GM23338 (cell line): ENCODE measurements at places on chromosomes 7 and 10. TPM values are rescaled to one million over a fixed set of nuclear protein-coding genes. Genes with fewer than 3 reads are reported as not detected.
A peak's percentile ranks its signal among the peaks of the same experiment; 100 is the strongest.

- no peak for DNase-seq
- H3K36me3 ChIP-seq: no peaks in the 10 kb centered on the region
- no peak overlapping the region for H3K4me3 ChIP-seq
- no peak overlapping the region for H3K27ac ChIP-seq
- H3K27me3 ChIP-seq: no peaks in the 10 kb centered on the region
Measured at GRCh38 chr7:147452816-147453215, 1137.8 kb upstream of the C7orf33 start.

GRCh38 chr7:139183251-139183650, 47.8 kb upstream of the UBN2 start:
- H3K36me3 ChIP-seq: no peaks in the 10 kb centered on the region
- no peaks in the 10 kb centered on the region for H3K27me3 ChIP-seq
- H3K4me1 ChIP-seq: peaks cover 38% of the 10 kb centered on the region
- H3K27ac ChIP-seq: peak overlapping the region; percentile 80
- DNase-seq: no peak

Gene ASB10
- total RNA-seq: not detected in 2 replicates

DNA sequence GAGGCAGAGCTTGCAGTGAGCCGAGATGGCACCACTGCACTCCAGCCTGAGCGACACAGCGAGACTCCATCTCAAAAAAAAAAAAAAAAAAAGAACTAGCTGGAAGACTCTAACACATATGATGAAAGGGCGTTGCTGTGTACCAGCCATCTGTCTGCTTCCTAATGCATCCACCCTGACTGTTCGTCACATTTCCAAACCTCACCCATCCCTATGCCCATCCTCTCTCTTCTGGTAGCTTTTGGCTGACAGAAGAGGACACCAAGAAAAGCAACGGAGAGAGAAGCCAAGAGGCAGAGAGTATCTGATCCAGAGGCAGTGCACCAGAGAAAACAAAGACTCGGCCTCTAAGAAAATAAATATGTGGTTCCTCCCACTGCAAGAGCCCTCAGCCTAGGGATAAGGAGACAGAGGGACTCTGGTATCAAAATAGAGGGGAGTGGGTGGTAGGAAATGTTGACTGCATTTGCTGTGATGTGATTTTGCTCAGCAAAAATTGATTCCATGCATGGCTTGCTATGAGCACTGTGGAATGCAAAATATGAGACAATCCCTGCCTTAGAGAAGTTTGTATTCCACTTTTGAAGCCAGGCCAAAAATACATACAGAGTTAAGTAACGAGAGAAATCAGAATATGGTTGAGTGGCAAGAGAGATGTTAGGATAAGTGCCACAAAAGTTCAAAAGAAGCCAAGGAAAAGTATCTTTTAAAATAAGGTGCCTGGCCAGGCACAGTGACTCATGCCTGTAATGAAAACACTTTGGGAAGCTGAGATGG, 100.8 kb upstream of the STK17A start:
- H3K4me1 ChIP-seq: no peaks in the 10 kb centered on the region
- no peaks in the 10 kb centered on the region; the same call in 1 of the 2 replicates for H3K36me3 ChIP-seq
- no peak for DNase-seq
- H3K27me3 ChIP-seq: no peaks in the 10 kb centered on the region

DNA sequence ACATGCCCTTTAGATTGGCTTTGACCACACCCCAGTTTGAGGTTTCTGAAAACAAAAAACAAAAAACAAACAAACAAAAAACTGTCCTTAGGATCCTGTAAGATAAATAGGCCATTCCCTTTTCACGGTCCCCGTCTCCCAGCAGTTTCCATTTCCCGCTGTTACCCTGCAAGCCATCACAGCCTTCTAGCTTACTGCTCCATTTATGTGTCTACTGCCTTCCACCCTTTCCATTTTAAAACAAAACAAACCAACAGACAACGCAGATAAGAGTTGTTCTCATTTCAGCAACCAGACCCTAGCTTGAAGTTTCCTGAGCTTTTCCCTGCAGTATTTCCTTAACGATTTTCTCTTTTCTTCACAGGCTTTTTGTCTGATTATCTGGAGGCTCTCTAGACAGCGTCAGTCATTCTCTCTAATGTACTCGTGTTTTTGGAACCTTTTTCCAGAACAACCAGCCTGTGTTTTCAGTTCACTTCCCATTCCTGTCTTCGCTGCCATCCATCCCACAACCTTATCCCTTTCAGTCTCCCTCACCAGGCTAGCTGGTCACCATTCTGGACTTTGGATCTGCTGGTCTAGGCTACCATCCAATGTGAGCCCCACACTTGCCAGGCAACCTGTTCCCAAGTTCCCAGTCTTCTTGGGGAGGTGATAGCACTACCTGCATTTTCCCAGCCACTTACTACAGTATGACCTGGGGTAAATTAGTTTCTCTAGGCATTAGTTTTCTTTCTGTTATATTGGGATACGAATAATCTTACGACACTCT, 317.3 kb upstream of the FZD1 start:
- no peak overlapping the region for H3K4me3 ChIP-seq
- no peaks in the 10 kb centered on the region for H3K36me3 ChIP-seq
- H3K27ac ChIP-seq: no peak overlapping the region
- H3K4me1 ChIP-seq: peaks cover 3% of the 10 kb centered on the region; the same call in 1 of the 2 replicates

Gene SIRT1
- total RNA-seq: 61.6 and 68.0 TPM in 2 replicates

GRCh38 chr7:138350701-138351357, 109.2 kb upstream of the TRIM24 start:
- H3K4me3 ChIP-seq: no peak overlapping the region
- H3K36me3 ChIP-seq: no peaks in the 10 kb centered on the region
- DNase-seq: no peak
- no peak overlapping the region for H3K27ac ChIP-seq

GRCh38 chr10:29603223-29603896, 31.4 kb downstream of the SVIL start:
- H3K27me3 ChIP-seq: no peaks in the 10 kb centered on the region
- peaks cover 13% of the 10 kb centered on the region for H3K4me1 ChIP-seq
- H3K27ac ChIP-seq: no peak overlapping the region
- no peak overlapping the region for H3K4me3 ChIP-seq
- no peak for DNase-seq
- no peaks in the 10 kb centered on the region for H3K36me3 ChIP-seq

DNA sequence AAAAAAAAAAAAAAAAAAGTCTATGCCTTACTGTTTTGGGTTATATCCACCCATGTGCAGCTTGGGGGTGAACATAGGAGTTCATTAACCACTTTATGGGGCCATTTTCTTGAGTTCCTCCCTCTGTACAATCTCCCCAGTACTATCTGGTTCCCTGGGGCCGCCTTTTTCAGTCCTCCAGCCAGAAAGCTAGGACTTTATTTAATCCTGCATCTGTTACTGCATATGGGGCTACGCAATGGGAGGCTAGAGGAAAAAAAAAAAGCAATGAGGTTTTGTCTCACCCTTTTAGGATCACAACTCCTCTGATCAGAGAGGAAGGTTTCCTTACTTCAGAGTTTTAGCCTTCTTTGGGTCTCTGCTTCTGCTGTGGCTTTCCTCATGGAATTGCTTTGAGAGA, 51.0 kb downstream of the BTRC start:
- no peak overlapping the region for H3K27ac ChIP-seq
- H3K27me3 ChIP-seq: no peaks in the 10 kb centered on the region
- no peaks in the 10 kb centered on the region for H3K4me1 ChIP-seq
- H3K36me3 ChIP-seq: no peaks in the 10 kb centered on the region

DNA sequence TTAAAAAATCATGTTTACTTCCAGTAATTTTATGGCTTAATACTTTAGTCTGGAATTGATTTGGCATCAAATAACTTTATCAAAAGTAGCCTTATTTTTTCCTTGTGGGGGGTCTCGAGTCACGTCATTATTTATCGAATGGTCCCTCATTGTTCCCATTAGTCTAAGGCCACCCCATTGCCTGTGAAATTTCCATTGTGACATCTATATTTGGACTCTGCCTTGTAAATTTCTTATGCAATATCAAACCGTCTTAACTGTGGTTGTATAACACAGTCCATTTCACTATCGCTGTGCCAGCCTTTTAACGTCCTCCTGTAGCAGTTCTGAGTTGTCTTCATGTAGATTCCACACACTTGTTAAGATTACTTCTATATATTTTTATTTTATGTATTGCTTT, 103.9 kb upstream of the RET start:
- H3K4me3 ChIP-seq: no peak overlapping the region
- H3K27ac ChIP-seq: no peak overlapping the region
- H3K36me3 ChIP-seq: no peaks in the 10 kb centered on the region
- no peaks in the 10 kb centered on the region for H3K4me1 ChIP-seq

Gene FAM24B
- total RNA-seq: 6.5 and 10.9 TPM in 2 replicates

GRCh38 chr10:34609287-34609940, 205.7 kb downstream of the PARD3 start:
- H3K36me3 ChIP-seq: no peaks in the 10 kb centered on the region
- H3K4me1 ChIP-seq: peaks cover 32% of the 10 kb centered on the region
- DNase-seq: peak; percentile 27
- H3K4me3 ChIP-seq: no peak overlapping the region
- H3K27me3 ChIP-seq: no peaks in the 10 kb centered on the region
- H3K27ac ChIP-seq: no peak overlapping the region

Gene TMEM229A
- total RNA-seq: 0.16 and 0.80 TPM in 2 replicates

DNA sequence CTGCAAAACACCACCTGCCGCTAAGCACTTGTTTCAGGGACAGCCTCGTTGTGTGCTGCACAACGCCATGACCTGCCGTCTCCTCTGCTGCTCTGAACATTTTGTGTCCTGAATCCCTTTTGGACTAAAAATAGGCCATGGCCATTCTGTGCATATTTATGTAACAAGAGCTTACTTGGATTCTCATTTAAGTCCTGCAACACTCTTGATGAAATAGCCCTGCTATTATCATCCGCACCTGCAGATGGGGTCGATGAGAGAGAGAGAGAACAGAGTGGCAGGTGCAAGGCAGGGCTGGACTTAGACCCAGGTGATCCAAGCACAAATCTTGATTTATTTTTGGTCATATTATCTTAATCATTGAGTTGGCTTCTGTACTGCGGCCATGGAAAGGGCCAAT, 121.2 kb upstream of the PRKCQ start:
- H3K4me1 ChIP-seq: no peaks in the 10 kb centered on the region
- DNase-seq: peak; percentile 53
- no peaks in the 10 kb centered on the region for H3K36me3 ChIP-seq
- H3K27me3 ChIP-seq: no peaks in the 10 kb centered on the region
- no peak overlapping the region for H3K27ac ChIP-seq
- H3K4me3 ChIP-seq: no peak overlapping the region

GRCh38 chr10:89278034-89278535, 23.8 kb upstream of the IFIT2 start:
- no peak overlapping the region for H3K4me3 ChIP-seq
- DNase-seq: no peak
- H3K4me1 ChIP-seq: no peaks in the 10 kb centered on the region; the same call in 1 of the 2 replicates
- no peaks in the 10 kb centered on the region for H3K27me3 ChIP-seq
- H3K27ac ChIP-seq: no peak overlapping the region

DNA sequence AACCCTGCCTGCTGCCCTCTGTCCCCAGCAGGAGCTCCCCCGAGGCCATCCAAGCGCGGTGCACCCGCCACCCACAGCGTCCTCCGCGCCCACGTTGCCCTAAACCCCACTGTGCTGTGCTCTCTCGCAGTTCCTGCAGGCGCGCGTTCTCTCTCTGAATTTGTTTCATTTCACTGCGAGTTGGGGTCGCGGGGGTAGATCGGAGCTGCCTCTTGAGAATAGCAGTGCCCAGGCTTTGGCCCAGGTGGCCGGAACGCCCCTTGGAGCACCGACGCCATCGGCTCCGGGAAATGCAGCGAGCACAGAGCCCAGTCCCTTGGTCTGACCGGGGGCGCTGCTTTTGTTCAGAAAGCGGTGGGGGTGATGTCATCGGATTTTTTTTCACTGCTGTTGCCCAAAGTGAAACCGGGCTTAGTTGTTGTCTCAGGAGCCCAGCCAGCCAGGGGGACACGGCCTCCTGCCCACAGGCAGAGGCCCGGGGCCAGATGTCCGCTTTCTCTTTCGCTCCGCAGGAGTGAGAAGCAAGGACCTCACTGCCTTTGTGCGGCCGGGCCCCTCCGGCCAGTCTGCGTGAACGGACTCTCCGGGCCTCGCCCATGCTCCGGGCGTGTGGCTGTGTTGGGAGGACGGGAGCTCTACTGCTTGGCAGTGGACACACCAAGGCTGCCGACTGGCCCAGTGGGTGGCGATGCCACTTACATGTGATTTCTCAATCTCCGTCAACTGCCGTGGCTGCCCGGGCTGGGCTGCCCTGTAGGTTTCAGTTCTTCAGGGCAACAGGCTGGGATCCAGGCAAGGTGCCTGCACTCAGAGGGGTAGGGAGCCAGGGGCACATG, 43.1 kb downstream of the FOXK1 start:
- no peaks in the 10 kb centered on the region for H3K36me3 ChIP-seq
- peak; percentile 30 for DNase-seq
- H3K27me3 ChIP-seq: no peaks in the 10 kb centered on the region
- H3K4me1 ChIP-seq: no peaks in the 10 kb centered on the region
- H3K4me3 ChIP-seq: no peak overlapping the region

DNA sequence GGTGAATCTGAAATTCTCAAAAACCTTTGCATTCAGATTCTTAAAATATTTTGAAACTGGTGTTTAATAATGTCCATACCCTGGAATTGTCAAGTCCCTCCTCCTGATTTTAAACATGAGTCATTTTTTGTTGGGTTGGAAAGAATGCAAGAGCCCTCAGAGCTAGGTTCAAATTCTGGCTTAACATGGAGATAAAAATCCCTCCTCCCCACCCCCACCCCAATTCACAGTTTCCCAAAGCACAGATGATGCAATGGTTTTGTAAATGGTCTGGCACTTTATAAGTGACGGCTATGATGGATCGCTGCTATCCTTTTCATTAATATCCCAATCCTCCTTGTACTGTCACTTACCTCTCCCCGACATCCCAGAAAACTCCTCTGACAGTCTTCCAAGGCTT, 332.8 kb downstream of the PLXNA4 start:
- H3K36me3 ChIP-seq: peaks cover 4% of the 10 kb centered on the region; the same call in 1 of the 2 replicates
- no peak overlapping the region for H3K27ac ChIP-seq
- H3K4me1 ChIP-seq: 0 out of 2 replicates have a peak, but pooled peaks cover 6% of the 10 kb centered on the region
- no peak for DNase-seq
- no peak overlapping the region for H3K4me3 ChIP-seq

GRCh38 chr10:129604333-129605032, 137.4 kb downstream of the MGMT start:
- H3K27me3 ChIP-seq: no peaks in the 10 kb centered on the region
- H3K4me1 ChIP-seq: peaks cover 17% of the 10 kb centered on the region; the same call in 1 of the 2 replicates
- no peak overlapping the region for H3K4me3 ChIP-seq

- H3K4me1 ChIP-seq: peaks cover 21% of the 10 kb centered on the region
- H3K27me3 ChIP-seq: no peaks in the 10 kb centered on the region
- H3K36me3 ChIP-seq: peaks cover 8% of the 10 kb centered on the region; the same call in 1 of the 2 replicates
Measured at GRCh38 chr10:91910467-91910866, 1.2 kb upstream of the FGFBP3 start.
